ENCODE measurements at places on chromosomes 11 and 22.

- DNase-seq: no peak
Observed at GRCh38 chr11:119515771-119516400, 92.9 kb upstream of the THY1 start.

GRCh38 chr11:116842909-116843308 is 5.5 kb upstream of the APOA1 start:
- no peak for DNase-seq

DNA sequence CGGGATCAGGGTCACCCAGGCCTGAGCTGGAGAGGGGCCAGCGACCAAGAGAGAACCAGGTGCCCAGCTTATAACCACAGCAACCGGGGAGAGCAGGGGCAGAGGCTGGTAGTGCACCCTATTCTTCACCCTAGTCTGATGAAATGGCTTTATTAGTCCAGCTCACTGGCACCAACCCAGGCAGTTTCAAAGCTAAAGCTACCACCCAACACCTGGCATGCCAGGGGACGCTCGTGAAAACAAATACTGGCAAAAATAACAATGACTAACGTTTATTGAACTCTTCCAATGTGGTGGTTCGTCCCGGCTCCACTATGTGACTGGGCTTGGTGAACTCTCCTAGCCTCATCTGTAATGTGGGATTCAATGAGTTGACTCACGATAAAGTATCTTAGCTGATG is 30.6 kb downstream of the SCGB1A1 start:
- DNase-seq: no peak

DNA sequence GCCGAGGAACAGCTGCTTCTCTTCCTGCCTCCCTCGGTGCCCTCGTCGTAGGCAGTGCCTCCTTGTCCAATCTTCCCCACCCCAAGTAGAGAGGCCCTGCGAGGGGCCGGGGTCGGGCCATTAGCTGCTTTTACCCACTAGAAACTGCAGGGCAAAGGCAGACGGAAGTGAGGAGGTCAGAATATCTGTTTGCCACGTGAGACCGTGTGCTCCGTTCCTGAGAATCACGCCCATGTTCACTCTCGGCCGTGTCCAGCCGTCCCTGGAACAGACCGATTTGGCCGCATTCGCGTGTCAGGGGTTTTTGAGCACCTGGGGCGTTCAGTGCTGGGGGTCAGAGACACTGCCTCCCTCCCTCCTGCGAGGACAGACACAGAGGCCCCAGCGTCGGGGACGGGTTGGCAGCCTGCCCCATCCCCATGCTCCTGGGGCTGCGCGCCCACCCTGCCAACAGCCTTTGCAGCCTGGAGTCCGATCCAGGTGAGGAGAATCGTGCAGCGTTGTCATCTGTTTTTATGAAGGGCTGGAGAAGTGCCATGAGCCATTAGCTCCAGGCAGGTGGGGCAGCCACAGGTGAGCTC is 982.2 kb downstream of the BRD1 start:
- no peak for DNase-seq

DNA sequence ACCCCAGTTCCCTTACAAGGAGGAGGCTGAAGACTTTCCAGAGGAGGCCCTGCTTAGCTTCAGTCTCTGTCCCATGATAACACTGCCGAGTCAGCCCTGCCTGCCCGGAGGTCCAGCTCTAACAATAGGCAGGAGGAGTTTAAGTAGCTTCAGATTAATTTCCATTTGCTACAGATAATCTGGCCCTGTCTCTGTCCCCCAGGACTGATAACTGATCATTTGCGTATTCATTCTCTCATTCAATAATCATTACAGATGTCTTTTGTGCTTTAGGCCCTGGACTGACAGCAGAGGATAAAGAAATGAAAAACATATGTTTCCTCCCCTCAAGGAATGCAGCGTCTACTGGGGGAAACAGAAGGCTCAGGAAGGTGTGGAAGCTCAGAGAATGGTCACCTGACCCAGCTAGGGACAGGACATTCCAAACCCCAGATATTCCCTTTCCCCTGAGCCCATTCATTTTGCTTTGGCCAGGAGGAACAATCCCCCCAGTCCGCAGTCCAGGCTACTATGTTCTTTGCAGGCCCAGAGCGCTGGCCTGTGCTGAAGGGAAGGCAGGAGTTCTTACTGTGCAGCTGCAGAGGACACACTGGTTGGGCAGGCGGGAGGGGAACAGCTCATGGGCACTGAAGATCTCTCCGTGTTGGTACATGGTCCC is 20.8 kb downstream of the CHRDL2 start:
- DNase-seq: no peak

GRCh38 chr11:44421090-44421675 is 111.2 kb upstream of the ALX4 start:
- no peak for DNase-seq

DNA sequence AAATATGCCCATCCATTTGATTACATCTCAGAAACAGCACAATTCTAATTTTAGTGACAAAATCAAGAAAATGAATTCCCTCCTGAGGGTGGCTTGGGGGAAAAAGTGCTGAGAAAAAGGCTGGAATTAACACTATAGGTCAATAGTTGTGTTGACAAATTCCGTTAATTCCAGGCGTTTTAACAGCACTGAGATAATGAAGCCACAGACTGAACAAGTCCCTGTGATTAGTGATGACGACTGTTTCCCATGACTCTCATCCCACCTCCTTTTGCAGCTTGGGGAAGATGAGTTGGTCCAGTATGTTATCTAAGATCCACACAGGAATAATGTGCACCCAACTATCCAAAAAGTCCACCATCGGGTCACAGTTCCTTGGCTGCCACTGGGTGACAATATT is 12.8 kb downstream of the SRRD start:
- DNase-seq: no peak

DNA sequence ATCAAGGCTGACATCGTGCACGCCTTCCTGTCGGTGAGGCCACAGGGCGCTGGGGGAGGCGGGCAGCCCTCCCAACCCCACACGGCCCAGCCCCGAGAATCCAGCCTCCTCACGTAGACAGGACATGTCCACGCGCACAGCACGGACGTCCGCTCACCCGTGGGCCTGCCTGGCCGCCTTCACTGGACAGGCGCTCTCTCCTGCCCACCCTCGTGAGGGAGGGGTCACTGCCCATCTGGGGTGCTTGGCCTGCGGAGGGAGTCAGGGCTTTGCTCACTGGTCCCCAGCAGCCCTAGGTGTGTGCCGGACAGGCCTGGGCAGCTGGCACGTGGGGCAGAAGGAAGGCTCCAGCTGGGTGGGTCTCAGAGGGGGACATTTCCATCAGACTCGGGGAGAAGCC is 32.0 kb downstream of the MOB2 start:
- DNase-seq: no peak

GRCh38 chr22:40728731-40729189 is 49.5 kb downstream of the MCHR1 start:
- DNase-seq: no peak

GRCh38 chr11:129590753-129591475 is 215.3 kb downstream of the BARX2 start:
- DNase-seq: no peak

DNA sequence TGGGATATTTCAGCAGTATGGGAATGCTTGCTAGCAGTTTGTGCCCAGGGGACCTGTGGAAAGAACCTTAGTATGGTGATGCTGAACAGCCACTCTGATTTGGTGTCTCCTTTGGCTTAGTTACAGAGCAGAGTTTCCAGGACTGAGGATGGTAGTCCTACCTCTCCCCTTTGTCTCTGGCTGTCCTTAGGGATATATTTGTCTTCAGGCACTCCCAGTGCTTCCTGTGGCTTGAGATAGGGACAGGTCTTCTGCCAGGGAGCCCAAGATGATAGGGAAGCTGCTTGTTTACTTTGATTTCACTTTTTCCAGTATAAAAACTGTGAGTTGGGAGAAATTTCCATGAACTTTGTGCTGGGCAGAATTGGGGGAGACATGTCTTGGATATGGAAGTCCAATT is 28.2 kb downstream of the ANKRD42 start:
- DNase-seq: no peak

DNA sequence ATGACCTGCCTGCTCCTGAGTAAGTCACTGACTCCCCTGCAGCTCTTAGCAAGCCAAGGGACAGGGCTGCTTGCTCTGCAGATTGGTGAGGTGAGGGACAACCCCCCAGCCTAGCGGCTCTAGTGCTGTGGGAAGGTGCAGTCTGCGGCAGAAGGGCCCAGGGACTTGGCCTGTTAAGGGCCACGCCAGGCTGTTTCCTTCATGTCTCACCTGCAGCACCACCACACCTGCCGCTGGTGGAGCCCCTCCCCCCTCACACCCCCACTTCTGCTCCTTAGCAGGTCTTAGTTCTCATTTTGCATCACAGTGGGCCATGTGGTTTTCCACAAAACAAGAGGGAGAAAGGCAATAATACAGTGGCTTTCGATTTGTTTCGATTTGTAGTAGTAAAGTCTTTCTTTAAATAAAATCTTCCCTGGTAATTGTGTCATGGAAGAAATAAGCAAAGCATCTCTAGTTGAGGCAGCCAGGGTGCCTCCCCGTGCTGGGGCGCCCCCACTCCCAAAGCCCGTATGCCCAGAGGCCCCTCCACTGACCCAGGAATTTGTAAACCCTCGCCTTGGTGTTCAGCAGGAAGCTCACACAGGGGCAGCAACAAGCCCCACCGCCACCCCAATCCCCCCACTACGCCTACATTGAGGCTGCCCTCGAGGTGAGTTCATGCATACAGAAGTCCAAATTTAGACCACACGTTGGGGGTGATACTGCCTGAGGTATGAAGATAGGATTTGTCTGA is 86.5 kb upstream of the CLDN5 start:
- no peak for DNase-seq

- no peak for DNase-seq
Observed at GRCh38 chr22:41856469-41856868, 23.6 kb downstream of the SREBF2 start.
